ENCODE measurements at places on chromosomes 2 and 18. TPM values are rescaled to one million over a fixed set of nuclear protein-coding genes. Genes with fewer than 3 reads are reported as not detected.
A peak's percentile ranks its signal among the peaks of the same experiment; 100 is the strongest.

GRCh38 chr2:240559286-240559685, 871 bp upstream of the DUSP28 start:
- H3K27me3 ChIP-seq = no peaks in the 10 kb centered on the region
- H3K27ac ChIP-seq = peak overlapping the region; percentile 44
- H3K36me3 ChIP-seq = peaks cover 11% of the 10 kb centered on the region

DNA sequence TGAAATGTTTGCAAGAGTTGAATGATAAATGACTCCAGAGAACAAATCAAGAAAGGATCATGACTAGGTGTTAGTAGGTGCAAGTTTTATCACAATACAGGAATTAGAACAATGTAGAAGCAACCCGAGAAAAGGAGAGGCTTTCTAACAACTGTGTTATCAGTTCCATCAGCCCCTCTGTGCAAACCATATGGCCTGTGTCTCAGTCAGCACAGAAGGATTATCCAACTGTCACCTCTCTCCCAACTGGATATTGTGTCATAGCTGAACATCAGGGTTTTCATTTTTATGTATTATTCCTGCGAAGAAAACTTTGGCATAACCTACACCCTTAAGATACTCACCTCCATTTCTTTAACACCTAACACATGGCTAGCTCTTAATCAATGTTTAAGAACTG, 321.6 kb upstream of the RND3 start:
- H3K4me1 ChIP-seq = no peaks in the 10 kb centered on the region
- H3K27me3 ChIP-seq = no peaks in the 10 kb centered on the region
- H3K27ac ChIP-seq = no peak overlapping the region
- no peak overlapping the region for H3K4me3 ChIP-seq
- H3K36me3 ChIP-seq = no peaks in the 10 kb centered on the region
- no peak for DNase-seq

DNA sequence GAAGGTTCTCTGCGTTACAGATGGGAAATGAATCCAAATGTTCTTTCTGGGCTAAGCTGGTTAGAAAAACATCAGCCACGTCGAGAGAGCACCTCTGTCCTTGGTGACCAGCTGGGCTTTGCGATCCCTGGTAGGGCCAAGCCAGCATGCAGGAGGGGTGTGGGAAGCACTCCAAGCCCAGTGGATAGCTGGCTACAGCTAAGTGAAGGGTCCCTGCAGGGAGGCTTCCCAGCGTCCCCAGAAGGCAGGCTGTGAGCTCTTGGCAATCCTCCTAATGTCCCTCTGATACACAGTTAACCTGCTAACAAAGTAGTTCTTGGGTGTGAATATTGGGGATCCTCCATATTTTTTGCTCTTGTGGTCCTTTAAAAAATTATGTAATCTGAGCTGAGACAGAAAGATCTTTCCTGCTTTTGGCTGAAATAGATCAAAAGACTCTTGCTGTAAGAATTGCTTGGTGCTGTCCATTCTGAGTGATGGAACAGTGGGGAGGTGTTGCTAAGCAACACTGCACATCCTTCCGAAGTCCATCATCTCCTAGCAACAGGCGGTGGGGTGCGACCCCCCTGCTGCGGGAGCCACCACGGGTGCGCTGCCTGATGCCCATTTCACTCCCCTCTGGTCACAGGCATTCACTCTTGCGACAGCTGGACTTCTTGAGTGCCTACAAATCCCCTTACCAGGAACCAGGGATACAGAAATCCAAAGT, 88.5 kb upstream of the UXS1 start:
- no peaks in the 10 kb centered on the region for H3K36me3 ChIP-seq
- no peak overlapping the region for H3K4me3 ChIP-seq
- peaks cover 4% of the 10 kb centered on the region for H3K27me3 ChIP-seq
- no peak overlapping the region for H3K27ac ChIP-seq

DNA sequence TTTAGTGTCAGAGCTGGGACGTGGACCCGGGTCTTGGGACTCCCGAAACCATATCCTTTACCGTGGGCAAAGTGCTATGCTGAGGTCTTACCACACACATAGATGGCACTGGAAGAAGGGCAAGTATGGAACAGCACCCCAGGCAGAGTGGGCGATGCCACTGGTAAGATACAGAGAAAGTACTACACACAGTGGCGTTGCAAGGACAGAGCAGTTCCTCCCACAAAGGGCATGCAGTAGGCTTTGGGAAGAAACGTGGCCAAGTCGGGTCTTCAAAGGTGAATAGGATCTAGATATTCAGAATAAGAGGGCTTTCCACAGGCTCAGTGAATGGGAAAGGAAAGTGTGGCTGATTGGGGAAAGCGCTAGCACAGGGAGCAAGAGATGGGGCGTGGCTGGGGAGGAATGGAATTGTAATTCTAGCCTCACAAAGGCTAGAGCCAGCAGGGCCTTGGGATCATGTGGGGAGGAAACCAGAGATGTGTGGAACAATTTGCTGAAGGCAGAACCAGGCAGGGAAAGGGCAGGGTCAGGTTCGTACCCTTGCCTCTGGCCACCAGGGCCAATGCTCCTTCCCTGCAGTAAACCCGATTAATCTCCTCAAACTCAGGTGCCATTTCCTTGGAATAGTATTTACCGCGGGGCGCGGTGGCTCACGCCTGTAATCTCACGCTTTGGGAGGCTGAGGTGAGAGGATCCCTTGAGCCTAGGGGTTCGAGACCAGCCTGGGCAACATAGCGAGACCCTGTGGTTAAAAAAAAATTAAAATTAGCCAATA, 36.0 kb downstream of the PCBP1 start:
- peak overlapping the region; percentile 98 for H3K27ac ChIP-seq
- H3K4me3 ChIP-seq = peak overlapping the region; percentile 88
- H3K27me3 ChIP-seq = peaks cover 11% of the 10 kb centered on the region

Gene EFHD1
- total RNA-seq = 4.0 TPM
